ENCODE measurements at places on chromosomes 4 and X. TPM values are rescaled to one million over a fixed set of nuclear protein-coding genes. Genes with fewer than 3 reads are reported as not detected.

ITGB1BP2 gene
- total RNA-seq: 104 TPM

MYL5 gene
- 3.7 TPM for total RNA-seq

RASL11B gene
- total RNA-seq: 5.4 TPM

LAP3 gene
- total RNA-seq: 52.6 TPM

STOX2 gene
- total RNA-seq: 8.5 TPM

REELD1 gene
- not detected for total RNA-seq

EREG gene
- not detected for total RNA-seq

NXF2B gene
- total RNA-seq: not detected

GC gene
- 0.24 TPM for total RNA-seq

BST1 gene
- 2.6 TPM for total RNA-seq

F8A1 gene
- total RNA-seq: 29.6 TPM

MAGEA11 gene
- not detected for total RNA-seq

FAM200B gene
- total RNA-seq: 25.5 TPM

PLXNA3 gene
- 15.0 TPM for total RNA-seq

PAGE5 gene
- not detected for total RNA-seq

CCDC120 gene
- 1.2 TPM for total RNA-seq

FAM47B gene
- not detected for total RNA-seq

NWD2 gene
- 0.03 TPM for total RNA-seq

SPANXB1 gene
- not detected for total RNA-seq

PPP1R3F gene
- 21.9 TPM for total RNA-seq
